ENCODE measurements at places on chromosomes 4 and X.

- DNase-seq = no peak
Measured at GRCh38 chr4:3075652-3075981, 1.1 kb downstream of the HTT start.

DNA sequence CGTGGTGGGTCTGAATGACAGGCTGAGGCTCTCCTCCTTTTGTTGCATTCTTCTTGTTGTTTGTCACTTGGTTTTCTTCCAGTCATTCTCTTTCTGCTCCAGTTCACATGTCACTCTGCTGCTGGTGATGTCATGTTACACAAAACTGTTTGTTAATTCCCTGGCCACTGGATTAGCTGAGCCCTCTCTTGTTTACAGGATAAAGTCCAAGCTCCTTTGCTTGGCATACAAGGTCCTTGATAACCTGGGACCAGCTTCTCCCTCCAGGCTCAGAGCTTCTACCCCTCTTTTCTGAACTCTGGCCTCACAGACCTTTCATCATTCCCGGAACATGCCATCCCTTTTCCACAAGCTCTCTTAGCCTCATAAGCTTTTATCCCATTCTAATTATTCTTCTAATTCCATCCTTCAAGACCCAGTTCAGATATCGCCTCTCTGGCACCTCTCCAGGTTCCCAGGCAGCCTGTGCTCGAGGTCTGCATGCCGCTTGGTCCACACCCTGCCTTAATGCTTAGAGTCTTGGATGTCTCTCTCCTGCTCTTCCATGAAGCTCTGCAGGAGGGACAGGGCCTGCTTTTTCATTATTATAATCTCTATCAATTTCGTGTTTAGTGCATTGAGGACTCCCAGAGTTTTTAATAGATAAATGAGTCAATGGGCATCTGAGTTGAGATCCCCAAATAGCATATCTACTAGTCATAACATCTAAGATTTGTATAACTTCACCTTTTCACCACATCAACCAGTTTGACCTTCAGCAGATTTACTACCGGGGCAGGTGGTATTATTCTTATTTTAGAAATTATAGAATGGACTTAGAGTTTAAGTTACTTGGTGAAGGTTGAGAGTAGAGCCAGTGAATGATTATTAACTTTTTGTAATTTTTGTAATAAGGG lies 98.7 kb downstream of the TMEM131L start:
- no peak for DNase-seq

DNA sequence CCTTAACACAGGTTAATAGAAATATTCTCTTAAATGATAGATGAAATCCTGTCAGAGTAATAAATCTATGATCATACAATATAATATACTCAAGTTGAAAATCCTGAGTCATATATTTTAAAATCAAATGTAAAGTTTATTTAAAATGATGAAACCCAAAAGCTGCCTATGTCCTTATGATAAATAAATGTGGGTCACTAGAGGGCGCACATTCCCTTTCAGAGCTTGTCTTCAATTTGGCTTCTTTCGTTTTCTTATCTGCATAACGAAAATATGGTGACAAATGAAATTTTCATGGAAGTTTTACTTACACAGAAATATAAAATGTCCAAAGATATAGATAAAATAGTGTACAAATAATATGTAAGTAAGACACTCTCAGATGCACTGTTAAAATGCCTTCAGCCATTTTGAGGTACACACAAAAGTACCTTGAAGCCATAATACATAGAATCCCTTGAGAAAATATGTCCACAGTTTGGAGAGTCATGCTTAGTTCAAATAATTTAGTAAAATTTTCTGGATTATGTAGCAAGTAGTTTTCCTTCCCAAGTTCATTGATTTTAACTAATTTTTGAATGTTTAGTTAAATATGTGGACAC lies 680.4 kb downstream of the DMD start:
- no peak for DNase-seq

DNA sequence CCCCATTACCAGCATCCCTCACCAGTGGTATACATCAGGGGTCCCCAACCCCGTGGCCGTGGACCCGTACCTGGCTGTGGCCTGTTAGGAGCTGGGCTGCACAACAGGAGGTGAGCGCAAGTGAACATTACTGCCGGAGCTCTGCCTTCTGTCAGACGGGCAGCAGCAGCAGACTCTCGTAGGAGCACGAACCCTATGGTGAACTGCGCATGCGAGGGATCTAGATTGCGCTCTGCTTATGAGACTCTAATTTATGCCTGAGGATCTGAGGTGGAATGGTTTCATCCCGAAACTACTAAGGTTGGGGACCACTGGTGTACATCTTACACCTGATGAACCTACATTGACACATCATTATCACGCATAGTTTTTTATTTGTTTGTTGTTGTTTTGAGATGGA lies 52.8 kb upstream of the DHX15 start:
- no peak for DNase-seq

DNA sequence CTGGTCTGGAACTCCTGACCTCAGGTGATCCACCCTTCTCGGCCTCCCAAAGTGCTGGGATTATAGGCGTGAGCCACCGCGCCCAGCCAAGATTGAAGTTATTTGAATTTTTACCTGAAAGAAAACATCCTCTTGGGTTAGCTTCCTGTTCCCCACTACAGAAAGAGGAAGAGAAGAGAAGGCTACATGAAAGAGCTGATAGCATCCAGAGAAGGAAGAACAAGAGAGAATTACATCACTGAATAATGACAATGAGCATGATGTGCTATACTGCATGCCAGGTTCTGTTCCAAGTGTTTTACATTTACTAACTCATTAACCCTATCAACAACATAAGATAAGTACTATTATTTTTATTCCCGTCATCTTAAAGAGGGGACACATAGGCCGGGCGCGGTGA lies 11.5 kb upstream of the TBC1D1 start:
- DNase-seq = no peak

DNA sequence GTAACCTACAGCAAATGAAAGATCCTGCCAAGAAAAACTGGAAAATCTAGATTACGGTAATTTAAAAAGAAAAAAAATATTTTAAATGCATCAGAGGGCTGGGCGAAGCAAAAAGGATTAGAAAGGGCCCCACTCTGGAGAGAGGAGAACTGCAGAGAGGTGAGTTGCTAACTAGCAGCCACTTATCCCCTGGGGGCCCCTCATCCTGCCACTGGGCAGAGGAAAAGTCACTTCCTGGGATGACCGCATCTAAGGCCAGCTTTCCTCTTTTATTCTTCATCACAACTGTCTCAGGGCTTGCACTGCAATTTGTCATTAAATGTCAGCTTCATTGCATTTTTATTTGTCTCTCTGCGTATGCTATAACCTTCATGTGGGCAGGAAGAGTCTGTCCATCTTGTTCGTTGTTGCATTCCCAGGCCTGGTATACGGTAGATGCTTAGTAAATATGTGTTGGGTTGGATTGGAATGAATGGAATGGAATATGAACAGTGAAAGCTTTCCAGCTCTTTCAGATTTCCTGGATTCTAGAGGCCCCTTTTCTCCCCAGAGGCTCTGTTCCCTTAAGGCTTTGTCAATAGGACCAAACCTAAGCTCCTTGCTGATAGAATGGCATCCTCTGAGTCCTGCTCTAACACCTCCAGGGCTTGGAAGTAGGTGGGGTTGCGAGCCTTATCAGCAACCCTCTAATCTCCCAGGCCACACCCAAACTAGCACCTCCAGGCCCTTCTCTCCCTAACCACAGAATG lies 58.9 kb downstream of the TLR10 start:
- no peak for DNase-seq

- DNase-seq = no peak
Measured at GRCh38 chr4:879729-880077, 52.4 kb downstream of the GAK start.

DNA sequence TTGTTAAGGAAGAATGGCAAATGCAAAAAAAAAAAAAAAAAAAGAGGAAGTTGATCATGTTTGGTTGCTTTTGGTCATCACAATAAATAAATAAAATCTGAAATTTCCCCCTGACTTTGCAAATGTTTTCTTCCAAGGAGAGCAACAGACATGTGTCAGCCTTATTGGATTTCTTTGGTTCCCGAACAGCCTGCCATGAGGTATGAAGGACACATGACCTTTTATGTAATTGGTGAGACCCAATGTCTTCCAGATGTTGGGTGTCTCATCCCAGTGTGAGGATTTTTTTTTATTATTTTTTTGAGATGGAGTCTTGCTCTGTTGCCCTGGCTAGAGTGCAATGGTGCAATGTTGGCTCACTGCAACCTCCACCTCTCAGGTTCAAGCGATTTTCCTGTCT lies 24.6 kb upstream of the CD99 start:
- DNase-seq = no peak

GRCh38 chr4:121697564-121697963 lies 784 bp upstream of the ANXA5 start:
- no peak for DNase-seq

DNA sequence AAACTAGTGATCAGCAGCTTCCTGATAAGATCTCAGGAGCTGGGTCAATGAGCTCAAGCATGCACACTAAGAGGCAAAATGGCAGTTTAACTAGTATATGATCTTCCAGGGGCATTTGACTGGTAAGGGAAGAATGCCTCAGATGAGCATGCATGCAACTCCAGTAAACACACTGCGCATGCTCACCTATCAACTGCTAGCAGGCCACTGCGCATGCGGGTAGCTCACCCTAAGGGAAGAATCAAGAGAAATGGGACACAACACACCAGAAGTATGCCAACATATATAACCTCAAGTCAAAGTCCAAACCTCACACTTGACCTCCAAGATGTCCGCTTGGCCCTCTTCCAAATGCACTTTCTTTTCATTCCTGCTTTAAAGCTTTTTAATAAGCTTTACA lies 1004.0 kb downstream of the ADGRL3 start:
- no peak for DNase-seq

DNA sequence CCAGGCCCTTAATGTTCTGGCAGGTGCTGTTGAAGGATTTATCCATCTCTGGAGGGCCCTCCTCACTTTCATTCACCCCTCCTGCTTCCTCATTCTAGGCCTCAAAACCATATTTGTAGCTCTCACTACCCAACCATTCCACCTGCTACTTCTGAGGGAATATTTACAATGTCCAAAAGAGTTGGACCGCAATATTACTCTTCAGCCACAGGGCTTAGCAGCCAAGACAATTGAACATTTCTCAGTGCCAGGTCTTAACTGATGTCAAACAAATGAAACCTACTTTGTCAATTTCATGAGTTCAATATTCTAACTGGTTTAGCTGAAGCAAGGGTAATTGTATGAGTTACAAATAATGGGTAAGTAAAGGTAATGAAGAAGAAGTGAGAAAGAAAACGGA lies 113.2 kb downstream of the ENOX2 start:
- DNase-seq = no peak

GRCh38 chr4:92074839-92075238 lies 228.9 kb upstream of the GRID2 start:
- no peak for DNase-seq

DNA sequence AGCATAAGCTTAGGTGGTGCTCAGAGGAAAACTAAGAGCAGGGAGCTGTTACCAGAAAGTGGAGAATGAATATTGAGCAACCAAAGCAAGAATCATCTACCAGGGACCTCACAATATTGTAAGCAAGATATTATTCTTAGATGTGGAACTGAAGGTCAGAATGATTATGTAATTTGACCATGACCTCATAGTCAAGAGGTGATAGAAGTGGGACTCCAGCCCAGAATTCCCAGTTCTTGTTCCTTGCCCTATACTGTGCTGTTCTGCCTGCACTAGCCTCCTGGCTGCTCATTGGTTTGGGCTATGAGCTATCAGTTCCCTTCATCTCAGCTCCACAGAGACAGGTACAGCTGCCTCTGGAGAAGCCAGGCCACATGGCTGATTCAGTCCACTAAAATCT lies 229.4 kb downstream of the LDB2 start:
- DNase-seq = no peak

GRCh38 chr4:188086858-188087257 lies 22.5 kb downstream of the TRIML2 start:
- no peak for DNase-seq

GRCh38 chrX:150199181-150199580 lies 163.9 kb upstream of the MAMLD1 start:
- DNase-seq = no peak
